ENCODE measurements at places on chromosomes 2 and 18.
A peak's percentile ranks its signal among the peaks of the same experiment; 100 is the strongest.

DNA sequence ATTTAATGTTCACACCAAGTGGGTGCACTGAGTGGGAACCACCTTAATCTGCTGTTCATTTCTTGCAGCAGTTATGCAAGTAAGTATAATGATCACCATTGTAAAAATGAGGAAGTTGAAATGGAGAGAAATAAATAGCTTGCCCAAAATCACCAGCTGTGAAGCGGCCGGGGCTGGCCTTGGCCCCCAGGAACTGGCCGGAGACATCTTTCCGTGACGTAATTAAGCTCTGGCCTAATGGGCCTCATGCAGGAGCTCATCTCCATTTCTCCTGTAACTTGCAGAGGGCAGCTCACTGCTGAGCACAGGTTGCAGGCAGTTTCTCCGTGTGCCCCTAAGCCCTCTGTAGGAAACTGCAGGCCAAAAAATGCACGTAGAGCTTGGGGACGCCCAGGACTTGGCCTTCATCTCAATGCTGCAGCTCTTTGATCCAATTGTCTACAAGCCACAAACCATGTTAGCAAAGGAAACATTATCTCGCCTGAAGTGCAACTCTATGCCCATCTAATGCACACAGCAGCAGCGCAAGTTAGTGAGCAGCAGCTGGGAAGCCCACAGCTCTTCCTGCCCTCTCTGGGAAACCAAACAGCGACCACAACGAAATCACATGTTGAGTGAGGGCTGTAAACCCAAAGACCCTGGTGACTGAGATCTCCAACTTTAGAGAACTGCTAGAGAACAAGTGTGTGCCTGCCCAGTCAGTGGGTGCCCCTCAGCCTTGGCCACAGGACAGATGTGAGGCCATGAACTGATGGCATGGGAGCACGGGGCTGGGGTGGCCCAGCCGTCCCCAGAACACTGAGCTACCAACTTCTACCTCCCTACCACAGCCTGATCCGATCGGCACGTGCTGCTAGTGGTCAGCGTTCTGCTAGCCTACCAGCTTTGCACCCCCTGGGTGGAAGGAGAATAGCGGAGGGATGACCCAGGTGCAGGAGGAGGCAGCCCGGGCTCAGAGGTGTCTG, 28.8 kb downstream of the APCDD1 start:
- no peak for DNase-seq

- no peak for DNase-seq
These were observed 28.6 kb downstream of the PCBP1 start for GRCh38 chr2:70115646-70116442.

GRCh38 chr2:114550895-114551793, 108.7 kb downstream of the DPP10 start:
- peak; percentile 31 for DNase-seq

DNA sequence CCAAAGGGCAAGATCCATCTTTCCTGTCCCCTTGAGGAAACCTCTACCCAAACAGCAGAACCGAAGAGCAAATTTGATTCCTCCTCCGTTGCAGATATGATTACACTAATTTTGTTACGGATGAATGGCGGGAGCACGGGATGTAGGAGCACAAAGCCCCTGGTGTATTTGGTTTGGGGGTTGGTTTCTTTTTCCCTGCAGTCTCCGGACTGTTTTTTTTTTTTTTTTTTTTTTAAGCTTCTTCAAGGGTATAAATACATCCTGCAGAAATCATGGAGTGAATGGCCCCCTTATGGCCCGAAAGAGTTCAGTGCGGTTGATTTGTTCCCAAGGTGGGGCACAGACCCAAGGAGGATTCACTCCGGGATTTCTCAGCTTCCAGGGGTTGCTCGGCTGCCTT, 135.3 kb upstream of the SH3BP4 start:
- no peak for DNase-seq

GRCh38 chr2:27118525-27119329, at the start of gene CGREF1:
Gene CGREF1, minus strand, starts transcription at chr2:27119128. Its CDS starts 14,762 bp downstream, at chr2:27104366.
- DNase-seq: no peak

GRCh38 chr2:20430461-20431300, 16.2 kb upstream of the RHOB start:
- DNase-seq: no peak

GRCh38 chr2:181407171-181407570, 50.0 kb upstream of the ITGA4 start:
- DNase-seq: no peak

GRCh38 chr18:79393635-79394533, 1.8 kb upstream of the NFATC1 start:
- peak; percentile 87 for DNase-seq
